ENCODE measurements at places on chromosomes 12 and 14. TPM values are rescaled to one million over a fixed set of nuclear protein-coding genes. Genes with fewer than 3 reads are reported as not detected.

SCNN1A gene
- 3.3 TPM for total RNA-seq

NRXN3 gene
- 11.8 TPM for total RNA-seq

IAPP gene
- total RNA-seq: not detected

TRHDE gene
- total RNA-seq: 3.1 TPM

Data from posterior vena cava (tissue), 2 donors.